ENCODE measurements at places on chromosomes 6 and 20.

GRCh38 chr6:44738601-44739146, 351.2 kb downstream of the CDC5L start:
- DNase-seq, result no peak

DNA sequence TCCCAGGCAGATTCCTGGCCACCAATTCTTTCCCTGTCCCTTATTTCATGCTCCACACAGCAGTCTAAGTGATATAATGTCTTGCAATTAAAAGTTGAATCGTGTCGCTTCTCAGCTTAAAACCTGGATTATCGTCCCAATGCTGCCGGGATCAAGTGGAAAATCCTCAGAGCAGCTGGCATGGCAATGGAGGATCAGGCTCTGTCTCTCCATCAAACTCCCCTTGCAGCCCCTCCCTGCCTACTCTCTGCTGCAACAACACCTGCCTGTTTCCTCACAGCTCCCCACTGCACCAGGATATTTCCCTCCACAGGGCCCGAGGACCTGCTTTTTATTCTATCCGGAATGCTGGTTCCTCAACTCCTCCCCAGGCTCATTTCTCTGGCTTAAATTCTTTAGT, 277.1 kb downstream of the SYNE1 start:
- no peak for DNase-seq

- no peak for DNase-seq
Measured at GRCh38 chr6:93407186-93407585, 12.2 kb downstream of the EPHA7 start.

- DNase-seq, result no peak
Measured at GRCh38 chr6:92139601-92140000, 1279.8 kb downstream of the EPHA7 start.

DNA sequence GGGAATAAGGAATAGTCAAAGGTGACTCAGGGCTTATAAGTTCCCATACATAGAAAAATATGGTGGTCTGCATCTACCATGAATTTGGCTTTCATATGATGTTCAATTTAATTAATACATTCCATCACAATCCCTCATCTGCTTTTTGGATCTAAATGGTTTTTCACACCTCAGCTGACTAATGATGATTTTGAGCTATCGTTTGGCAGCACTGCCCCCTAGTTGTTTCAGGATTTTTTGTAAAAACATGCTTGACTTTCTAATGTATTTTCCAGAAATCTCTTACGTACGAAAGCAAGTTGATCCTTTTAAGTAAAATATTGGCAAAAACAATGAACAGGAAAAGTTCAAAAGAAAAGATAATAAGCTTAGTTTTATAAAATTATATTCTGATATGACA, 408.6 kb upstream of the ADGRB3 start:
- DNase-seq, result no peak

DNA sequence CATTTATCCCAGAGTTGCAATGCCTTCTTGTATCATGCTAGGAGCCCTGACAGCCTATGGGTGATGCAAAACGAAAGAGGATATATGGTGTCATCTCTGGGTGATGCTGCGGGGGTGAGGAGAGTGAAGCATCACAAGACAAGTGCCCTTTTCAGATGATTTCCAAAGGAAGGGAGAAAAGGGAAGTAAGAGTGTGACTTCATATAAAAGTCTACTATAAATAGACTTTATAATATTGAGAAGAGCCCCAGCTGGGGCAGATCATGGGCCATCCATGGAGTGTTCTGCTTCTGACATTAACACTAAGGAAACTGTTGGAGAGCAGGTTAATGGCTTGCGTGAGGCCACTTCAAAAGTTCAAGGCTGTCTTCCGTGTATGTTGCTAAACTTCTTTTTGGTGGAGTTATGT, 4.4 kb downstream of the CD83 start:
- no peak for DNase-seq

GRCh38 chr6:24931296-24931695, 4.5 kb downstream of the RIPOR2 start:
- no peak for DNase-seq

- no peak for DNase-seq
Measured at GRCh38 chr6:151288712-151289398, 49.1 kb downstream of the AKAP12 start.

- DNase-seq, result no peak
Measured at GRCh38 chr6:109183109-109183650, 87.9 kb downstream of the CEP57L1 start.

DNA sequence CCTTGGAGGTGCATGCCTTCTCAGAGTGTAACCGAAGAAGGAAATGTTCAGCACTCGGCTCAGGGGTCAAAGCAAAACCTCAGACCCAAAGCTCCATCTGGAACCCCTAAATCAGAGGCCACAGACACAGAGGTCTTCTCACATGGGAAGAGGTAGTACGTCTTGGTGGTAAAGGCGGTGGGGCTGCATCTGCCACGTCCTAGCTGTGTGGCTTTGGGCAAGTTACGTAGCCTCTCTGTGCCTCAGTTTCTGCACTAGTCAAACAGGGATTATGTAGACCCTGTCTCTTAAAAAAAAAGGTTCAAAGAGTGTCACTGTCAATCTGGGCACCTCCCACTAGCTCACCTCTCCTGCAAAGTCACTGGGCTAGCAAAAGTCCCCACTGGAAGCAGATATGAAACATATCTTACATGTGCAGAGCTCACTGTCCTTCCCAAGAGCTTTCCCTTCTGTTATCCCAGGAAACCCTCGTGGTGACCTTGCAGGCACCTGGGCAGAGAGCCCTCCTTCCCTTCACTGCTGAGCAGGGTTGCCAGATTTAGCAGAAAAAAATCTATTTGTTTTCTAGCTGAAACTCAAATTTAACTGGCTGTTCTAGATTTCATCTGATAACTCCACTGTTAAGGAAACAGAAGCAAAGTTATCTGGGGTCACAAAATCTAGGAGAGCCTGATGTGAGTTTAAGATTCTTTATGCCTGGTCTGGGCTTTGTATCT, 18.0 kb upstream of the NAA20 start:
- DNase-seq, result no peak

DNA sequence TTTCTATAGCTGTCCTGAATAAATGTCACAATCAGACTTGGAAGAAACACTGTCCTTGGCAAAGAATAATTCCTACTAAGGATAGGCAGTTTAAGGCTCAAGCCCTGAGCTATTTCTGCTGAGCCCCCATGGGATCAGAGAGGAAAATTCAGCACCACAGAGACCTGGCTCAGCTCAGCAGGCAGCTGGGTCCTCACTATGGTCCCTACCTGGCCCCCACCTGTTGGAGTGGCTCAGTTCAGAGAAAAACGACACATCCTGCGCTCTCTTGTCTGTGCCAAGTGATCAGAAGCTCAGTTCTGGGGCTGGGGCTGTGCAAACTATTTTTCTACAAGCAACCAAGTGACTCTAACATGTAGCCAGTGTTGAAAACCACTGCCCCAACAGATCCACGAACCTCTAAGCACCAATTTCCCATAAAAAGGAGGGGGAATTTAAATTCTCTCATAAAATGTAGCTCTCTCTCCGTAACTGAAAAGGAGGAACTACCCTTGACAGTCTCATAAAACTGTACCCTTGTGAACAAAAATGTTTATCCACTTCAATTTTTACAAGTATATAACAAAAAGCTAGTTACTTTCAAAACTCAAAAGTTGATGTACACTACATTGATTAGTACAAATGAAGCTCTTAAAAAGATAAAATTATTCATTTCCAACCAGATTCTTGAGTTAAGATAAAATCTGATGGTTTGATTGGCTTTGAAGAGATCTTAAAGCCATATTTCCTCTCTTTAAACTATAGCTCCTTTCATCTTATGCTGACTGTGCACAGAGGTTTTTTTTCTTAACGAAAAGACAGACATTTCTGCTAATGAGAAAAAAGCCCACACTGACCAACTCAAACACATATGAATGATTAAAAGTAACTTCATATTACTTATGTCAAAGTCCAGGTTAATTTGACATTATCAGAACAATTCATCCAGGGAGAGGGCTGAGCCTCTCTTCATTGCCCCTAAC, 52.0 kb downstream of the KIF13A start:
- no peak for DNase-seq

DNA sequence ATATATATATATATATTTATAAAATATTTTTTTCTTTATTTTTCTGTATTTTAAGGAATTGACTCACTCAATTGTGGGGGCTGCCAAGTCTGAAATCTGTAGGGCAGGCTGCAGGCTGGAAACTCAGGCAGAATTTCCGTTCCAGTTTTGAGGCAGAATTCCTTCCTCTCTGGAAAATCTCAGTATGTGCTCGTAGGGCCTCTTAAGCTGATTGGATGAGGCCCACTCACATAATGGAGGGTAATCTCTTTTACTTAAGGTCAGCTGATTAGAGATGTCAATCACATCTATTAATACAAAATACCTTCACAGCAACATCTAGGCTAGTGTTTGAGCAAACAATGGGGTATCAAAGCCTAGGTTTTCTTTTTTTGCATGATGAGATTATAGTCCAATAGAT, 244.7 kb upstream of the RNF24 start:
- no peak for DNase-seq

DNA sequence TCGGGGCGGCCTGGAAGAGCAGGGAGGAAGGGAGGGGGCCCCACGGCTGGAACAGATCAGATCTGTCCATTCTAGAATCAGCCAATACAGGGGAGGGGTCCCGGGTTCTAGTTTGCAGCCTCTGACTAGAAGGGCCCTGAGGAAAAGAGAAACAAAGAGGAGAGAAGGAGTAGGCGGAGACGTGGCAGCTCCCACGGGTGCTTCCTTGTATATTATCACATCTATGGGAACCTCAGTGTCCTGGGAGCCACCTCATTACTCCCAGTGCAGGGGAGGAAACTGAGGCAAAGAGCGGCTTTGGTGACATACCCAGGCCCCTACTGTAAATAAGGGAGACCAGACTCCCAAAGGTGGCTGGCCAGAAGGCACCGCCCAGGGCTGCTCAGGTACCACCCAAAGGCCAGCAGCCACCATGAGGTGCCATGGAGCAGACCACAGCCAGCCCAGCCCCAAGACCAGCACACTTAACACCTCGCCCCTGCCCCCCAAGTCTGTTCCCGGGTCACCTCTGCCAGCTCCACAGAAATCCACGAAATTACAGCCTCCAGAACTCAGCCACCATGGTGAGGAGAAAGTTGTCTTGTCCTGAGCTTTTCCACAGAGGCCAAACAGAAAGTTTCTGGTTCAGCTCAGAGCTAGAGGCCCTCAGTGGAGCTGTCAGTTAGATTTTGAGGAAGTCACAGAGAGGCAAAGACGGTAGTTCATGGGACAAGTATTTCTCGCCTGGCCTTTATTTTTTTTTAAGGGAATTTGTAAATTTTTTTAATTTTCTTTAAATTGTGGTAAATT, 2.1 kb downstream of the ZC3H12D start:
- no peak for DNase-seq

DNA sequence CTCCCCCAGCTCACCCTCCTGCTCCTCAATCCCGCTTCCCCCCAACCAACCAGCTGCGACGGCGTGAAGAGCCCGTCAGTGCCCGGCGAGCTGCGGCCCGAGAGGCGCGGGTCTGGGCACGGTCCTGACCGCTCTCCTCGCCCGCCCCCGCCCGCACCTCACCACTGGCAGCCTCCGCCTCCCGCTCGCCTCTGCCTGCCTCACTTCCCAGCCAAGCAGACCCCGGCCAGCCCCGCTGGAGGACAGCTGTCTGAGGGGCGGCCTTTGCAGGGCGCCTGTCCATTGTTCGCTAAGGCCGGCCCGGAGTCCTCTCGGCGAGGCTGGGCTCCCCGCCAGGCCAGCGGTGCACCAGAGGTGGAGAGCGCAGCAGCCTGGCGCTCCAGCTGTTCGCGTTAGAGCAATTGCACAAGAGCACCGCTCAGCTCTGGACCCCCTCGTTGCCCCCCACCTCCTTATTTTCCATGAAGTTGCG, 1.3 kb downstream of the SOBP start:
- DNase-seq, result no peak

- no peak for DNase-seq
Measured at GRCh38 chr6:161736326-161736725, 462.5 kb upstream of the AGPAT4 start.

GRCh38 chr6:111870051-111870741, 3.1 kb downstream of the FYN start:
- DNase-seq, result no peak

DNA sequence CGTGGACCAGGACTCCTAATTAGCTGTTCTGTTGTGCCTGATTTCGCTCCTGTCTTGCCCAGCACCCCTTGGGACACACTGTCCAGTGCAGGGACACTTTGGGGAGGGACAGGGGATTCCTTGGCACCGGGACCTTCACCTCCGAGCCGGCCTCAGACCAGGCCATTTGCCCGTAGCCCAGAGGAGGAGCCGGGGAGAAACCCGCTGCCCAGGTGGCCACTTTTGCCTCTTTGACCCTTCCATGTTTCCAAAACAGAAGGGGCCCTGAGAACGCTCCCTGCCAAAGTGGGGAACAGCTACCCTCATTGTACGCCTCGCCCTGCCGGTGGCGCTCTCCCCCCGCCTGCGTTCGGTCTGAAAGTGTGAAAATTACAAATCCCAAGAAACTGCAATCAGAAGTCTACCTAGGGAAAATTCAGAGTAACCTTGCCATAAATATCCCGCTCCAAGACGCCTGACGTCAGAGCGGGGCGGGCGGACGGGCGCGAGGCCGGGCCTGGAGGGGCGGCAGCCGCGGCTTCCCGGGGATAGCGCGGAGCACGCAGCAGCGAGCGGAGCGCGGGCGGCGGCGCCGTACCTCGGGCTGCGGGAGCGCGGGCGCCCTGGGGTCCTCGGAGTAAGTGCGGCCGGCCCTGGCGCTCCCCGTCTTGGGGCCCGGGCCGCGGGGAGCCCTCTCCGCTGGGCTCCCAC, at the start of gene DAAM2:
DAAM2 (plus strand) TSS at position 527 of the 690 bp plus-strand sequence. CDS start 63,927 bp downstream, outside the sequence.
- DNase-seq, result no peak

DNA sequence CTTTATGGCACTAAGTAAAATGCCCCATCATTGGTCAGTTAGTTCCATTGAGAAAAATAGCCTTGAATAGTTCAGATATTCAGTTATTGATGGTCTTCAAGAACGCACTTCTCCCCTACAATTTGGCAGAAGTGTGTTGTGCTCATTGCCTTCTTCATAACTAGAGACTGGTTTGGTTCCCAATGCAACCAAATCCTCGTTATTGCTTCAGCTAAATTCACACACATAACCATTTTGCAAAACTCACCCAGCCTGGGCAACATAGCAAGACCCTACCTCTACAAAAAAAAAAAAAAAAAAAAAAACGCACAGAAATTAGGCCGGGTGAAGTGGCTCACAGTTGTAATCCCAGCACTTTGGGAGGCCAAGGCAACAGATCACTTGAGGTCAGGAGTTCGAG, 32.1 kb downstream of the ZNF217 start:
- no peak for DNase-seq

DNA sequence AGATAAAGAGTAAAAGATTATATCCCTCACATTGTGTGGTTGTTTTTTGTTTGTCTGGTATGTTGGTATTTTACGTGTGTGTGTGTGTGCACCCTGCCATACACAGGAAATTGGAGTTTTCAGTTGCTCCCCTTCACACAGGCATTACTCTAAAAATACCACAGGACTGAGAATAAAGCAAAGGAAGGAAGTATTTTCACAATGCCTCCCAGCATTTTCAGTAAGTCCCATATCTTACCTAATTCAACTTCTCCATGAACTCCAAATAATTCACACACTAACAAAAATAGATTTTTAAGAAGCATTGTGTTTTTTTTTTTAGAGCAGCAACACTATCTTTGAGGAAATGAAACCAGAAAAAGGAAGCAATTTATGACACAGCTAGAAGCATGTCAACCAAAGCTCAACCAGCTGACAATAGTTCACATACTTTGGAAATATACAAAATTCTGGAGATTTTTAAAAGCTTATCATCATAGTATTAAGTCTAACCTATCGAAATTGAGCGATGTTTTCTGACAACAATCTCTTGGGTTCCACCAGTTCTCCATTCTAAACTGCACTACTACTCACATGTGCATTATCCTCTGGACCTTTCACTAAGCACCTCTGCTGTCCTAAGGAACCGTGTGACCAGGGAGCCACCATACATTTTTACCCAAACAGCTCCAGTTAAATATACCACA, 2.1 kb downstream of the UBE2J1 start:
- DNase-seq, result no peak

GRCh38 chr6:160161647-160161986, 40.0 kb downstream of the SLC22A1 start:
- no peak for DNase-seq

Measured in stimulated activated CD8-positive, alpha-beta memory T cell treated with anti-CD3 and anti-CD28 coated beads, Interleukin-2, amount 100 ng/mL, for 48 hours (primary cell).